ENCODE measurements at places on chromosomes 16 and 17.

DNA sequence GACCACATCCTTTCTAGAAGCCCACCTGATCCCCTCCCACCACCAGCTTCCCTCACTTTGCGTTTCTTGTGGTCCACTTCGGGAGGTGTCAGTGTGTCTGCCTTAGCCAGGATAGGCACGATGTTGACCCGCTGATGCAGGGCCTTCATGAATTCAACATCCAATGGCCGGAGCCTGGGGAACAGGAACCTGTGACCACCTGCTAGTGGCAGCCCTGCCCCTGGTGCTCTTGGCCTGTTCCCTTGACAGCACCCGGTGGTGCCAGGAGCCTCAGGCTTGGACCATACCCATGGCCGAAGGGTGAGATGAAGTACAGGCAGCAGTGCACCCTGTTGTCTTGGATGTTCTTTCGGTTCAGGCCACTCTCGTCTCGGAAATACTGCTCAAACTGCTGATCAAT, 7.2 kb upstream of the MTMR4 start:
- no peak for DNase-seq

- DNase-seq, result no peak
Observed at GRCh38 chr17:10205549-10206185, 7.3 kb upstream of the GAS7 start.

GRCh38 chr17:49496867-49497147, 1.7 kb downstream of the NGFR start:
- DNase-seq, result no peak

- no peak for DNase-seq
Observed at GRCh38 chr17:35668802-35669201, 62.6 kb upstream of the RASL10B start.

DNA sequence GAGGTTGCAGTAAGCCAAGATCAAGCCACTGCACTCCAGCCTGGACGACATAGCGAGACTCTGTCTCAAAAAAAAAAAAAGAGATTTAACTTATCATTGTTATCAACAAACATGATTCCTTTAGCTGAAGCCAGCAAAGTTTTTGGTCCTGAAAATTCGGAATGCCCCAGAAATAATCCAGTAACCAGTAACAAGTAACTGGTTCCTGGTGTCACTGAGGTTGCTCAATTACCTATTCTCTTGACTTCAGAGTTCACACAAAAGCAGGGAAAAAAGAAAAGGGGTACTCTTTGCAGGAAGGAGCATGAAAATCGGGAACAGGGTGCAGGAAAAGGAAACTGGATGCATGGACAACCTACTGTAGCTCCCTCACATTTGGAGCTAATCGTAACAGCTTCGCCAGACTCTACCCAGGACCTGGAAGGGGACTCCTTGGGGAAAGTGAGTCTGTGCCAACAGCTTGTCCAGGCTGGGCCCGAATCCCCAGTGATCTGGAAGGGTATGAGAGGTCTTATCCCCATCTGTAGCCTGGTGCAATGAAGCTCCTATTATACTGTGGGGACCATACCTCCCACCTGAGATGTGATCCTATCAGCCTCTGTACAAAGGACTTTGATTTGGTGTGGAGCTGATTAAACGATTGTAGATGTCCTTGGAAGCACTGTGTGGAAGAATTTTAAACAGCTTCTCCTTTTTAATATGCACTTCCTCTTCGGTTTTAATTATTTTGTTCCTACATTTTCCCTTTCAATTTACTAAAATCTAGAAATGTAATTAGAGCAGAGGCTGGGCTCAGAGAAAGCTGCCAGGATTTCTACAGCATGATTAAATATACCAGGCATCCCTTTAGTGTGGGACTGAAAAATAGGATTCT, 3.4 kb upstream of the SPOP start:
- DNase-seq, result no peak

GRCh38 chr16:55843105-55843395, 10.2 kb upstream of the CES1 start:
- DNase-seq, result no peak

DNA sequence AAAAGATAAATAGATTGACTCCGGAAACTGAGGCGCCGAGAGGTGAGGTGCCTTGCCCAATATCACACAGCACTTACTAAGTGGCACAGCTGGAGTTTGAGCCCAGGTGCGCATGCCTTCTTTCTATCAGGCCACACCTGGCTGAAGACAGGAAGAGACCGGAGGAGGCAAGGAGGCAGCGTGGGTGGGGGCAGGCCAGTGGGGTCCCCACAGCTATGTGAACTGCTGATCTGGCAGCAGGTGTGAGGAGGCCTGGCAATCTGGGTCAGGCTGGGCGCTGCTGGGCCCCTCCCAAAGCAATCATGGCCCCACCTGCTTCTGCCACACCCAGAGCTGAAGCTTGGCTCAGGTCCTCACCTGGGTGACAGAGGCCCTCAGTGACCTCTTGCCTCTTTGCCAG, 1.9 kb upstream of the GDPD3 start:
- DNase-seq, result no peak

DNA sequence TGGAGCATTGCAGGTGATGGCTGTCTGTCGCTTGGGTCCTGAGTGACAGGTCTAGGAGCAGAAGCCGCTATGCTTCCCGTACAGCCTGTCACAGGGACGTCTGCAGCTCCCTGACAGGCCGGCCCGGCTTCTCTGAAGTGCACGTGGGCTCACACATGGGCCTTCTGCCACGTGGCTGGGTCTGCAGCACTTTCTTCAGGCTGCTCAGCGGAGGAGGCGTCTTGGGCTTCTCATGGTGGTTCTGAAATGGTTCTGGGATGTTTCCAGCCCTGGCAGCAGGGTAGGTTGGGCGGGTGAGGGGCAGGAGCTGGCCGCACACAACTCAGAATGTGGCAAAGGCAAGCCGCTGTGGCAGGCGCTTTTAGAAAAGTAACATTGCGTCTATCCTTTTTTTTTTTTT, 80.3 kb upstream of the ZNF750 start:
- DNase-seq, result no peak

GRCh38 chr16:67571464-67571863, 9.1 kb downstream of the CTCF start:
- no peak for DNase-seq

DNA sequence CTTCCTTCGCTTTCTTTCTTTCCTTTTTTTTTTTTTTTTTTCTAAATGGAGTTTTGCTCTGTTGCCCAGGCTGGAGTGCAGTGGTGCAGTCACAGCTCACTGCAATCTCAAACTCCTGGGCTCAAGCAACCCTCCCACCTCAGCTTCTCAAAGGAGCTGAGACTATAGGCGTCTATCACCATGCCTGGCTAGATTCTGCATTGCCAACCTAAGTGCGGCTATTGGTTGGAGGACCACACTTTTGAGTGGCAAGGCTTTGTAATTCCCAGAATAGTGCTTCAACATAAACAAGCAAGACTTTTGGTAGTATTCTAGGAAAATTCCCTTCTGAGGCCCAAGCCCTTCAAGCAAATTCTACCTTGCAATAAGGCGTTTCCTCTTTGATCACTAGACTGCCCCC, 107.8 kb downstream of the YPEL2 start:
- DNase-seq, result no peak

GRCh38 chr17:39724731-39725130, 5.6 kb downstream of the MIEN1 start:
- no peak for DNase-seq

DNA sequence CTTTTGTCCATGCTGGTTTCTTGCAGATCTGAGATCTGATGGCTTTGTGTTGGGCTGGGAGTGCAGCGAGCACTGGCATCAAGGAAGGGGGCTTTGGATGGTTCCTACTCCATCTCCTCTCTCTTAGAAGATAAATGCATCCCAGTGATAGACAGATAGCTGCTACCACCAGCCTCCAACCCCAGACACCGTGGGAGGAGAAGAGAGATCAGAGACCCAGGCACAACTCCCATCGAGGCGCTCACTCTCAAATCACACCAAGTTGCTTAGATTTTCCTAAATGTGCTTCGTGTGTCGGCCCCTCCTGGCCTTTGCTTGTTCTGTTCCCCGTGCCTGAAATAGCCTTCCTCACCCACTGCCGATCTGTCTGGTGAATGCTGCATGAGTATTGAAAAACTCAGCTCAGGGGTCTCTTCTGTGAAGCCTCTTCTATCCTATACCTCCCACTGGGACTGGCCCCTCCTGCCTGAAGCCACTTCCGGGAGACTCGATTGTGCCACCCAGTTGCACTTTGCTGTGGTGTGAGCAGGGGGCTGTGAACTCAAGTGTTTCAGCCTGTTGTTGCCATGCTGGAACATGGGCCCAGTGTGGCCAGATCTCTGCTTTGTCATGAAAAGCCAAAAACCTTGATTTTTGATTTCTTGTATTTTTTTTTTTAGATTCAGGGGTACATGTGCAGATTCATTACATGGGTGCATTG, 242.7 kb downstream of the GSG1L start:
- DNase-seq, result no peak

DNA sequence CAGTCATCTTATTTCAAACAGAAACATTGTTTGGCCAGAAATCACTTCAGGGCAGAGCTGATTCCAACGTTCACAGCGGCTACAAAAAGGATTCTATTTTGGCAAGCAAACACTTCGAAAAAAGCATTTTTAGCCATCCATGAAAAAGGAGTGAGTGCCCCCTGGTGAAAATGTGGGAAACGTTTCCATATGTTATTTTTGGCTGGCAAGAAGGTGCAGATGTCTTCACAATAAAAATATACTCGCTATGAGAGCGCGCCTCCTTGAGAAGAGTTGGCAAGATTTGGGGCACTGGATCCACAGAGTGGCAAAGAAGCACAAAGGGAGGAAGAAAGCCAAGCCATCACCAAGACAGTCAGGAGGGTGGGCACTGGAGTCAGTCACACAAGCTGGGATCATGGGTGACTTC, 191.1 kb downstream of the CHD9NB start:
- peak; percentile 17 for DNase-seq

DNA sequence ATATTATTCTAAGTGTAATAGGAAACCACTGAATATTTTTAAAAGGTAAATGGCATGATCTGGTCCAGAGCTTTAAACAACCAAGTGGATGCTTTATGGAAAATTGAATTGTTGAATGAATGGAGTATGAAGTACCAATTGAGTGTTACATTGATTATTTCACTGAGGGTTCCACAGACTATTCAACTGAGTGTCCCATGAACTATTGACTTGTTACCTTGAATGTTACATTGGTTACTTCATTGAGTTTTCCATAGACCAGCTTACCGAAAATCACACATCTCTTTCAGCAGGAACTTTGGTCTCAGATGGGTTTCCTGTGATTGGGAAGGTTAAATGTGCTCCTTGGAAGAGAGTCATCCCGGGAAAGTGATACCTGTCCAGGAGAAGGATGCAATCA, 56.8 kb downstream of the TMEM114 start:
- no peak for DNase-seq

GRCh38 chr16:58507963-58508670, 7.2 kb upstream of the SETD6 start:
- no peak for DNase-seq

DNA sequence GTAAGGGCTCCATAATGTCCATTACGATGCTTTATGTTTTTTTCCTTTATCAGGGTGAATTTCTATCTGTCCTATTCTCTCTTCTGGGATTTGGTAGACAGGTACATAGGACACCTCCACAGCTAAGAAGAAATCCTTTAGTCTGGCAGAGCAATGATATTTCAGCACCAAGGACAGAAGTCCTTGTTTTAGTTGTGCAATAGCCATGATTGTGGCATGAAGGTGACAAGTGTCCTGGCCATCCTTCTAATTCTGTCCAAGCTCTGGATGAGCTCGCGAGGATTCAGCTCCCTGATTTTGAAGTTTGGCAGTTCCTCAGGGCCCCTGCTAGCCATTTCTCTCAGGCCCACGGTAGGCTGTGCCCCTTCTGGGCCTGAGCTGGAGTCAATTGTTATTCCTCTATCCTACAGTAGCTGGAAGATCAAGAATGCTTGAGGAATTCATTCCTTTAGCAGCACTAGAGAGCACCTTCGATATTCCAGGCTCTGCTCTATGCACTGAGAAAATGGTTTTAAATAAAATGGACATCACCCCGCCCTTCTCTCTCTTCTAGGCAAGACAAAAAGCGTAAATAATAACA, 320.8 kb downstream of the XYLT1 start:
- DNase-seq, result no peak

GRCh38 chr17:34163123-34163522, 92.0 kb upstream of the CCL2 start:
- peak; percentile 55 for DNase-seq

GRCh38 chr17:15472891-15473290, 5.5 kb upstream of the CDRT4 start:
- DNase-seq, result no peak

- DNase-seq, result no peak
Observed at GRCh38 chr17:69909389-69909788, 165.6 kb upstream of the KCNJ16 start.

GRCh38 chr17:36894925-36895324, 42.4 kb upstream of the LHX1 start:
- DNase-seq, result no peak

DNA sequence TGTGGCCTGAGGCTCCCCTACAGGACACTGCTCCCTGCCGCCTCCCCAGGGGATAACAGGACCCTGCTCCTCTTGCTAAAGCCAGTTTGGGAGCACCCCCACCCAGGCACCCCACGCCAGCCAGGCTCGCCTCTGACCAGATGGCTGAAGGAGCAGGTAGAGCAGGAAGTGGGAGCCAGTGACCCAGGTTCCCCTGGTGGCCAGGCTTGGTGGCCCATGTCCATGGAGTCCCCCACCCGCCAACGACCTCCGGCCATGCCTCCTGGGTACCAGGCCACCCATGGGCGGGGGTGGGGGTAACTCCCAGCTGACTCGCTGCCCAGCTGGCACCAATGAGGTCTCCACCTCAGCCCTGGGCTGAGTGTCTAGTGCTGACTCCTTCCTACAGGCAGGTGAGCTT, 10.0 kb downstream of the BCAR1 start:
- no peak for DNase-seq

GRCh38 chr17:9932491-9932890, 27.4 kb upstream of the RCVRN start:
- no peak for DNase-seq

DNA sequence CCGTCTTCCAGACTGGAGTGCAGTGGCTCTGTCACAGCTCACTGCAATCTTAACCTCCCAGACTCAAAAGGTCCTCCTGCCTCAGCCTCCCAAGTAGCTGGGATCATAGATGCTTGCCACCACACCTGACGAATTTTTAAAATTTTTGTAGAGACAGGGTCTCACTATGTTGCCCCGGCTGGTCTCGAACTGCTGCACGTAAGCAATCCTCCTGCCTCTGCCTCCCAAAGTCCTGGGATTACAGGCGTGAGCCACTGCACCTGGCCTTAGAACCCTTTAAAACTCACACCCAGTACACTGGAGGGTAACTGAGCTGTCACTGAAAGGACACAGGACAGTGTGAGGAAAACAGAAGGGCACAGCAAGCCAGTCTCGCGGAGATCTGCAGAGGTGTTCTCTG, 97.6 kb upstream of the NOL11 start:
- DNase-seq, result no peak

- no peak for DNase-seq
Observed at GRCh38 chr16:81515281-81515680, 70.7 kb downstream of the CMIP start.

GRCh38 chr16:80825365-80825758, 21.0 kb upstream of the CDYL2 start:
- no peak for DNase-seq

DNA sequence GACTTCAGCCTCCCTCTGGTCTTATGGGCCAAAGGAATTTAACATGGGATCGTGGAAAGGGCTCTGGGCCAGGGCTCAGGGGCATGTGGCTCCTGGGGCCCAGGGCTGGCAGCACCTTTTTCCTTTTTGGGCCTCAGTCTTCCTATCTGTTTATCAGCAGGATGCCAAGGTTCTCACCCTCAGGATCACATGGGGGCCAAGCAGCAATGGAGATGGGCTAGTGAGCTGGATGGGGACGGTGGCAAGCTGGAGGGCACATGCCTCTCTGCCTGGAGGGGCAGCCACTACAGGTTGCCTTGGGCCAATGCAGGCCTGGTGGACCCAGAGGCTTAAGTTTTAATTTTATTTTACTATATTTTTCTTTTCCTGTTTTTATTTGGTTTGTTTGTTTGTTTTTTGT, 95.4 kb downstream of the CYLD start:
- no peak for DNase-seq
